ENCODE measurements at places on chromosomes 5 and 9. TPM values are rescaled to one million over a fixed set of nuclear protein-coding genes. Genes with fewer than 3 reads are reported as not detected.

DNA sequence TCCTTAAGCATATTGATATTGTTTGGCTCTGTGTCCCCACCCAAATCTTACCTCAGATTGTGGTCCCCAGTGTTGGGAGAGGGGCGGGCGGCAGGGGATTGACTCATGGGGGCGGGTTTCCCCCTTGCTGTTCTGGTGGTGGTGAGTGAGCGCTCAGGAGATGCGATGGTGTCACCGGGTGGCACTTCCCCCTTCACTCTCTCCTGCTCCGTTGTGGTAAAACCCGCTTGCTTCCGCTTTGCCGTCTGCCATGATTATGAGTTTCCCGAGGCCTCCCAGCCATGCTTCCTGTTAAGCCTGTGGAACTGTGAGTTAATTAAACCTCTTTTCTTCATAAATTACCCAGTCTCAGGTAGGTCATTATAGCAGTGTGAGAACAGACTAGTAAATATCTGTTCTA lies 229.1 kb downstream of the IRX2 start:
- no peak for DNase-seq

SHC3 gene
- not detected for total RNA-seq

IL7R gene
- total RNA-seq = 394 TPM

LHFPL2 gene
- 0.47 TPM for total RNA-seq

GRCh38 chr5:45355189-45355992 lies 340.8 kb downstream of the HCN1 start:
- DNase-seq = no peak

RETREG1 gene
- 31.0 TPM for total RNA-seq

DNA sequence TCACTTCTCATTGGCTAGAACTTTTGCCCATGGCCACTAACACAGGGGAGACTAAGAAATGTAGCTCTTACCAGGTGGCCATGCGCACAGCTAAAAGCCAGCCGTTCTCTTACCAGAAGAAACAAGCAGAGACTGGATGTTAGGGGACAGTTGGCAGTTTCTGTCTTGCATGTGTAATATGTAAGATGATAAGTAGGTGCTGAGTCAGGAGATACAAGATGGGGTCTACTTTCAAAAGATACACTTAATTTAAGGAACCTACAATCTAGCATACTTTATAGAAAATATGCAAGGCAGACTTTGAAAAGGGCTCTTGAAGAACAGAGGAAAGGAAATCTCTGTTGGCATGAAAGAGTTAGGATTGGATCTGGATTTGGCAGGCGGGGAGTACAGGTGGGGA lies 244.5 kb downstream of the ZSWIM6 start:
- DNase-seq = no peak

DNA sequence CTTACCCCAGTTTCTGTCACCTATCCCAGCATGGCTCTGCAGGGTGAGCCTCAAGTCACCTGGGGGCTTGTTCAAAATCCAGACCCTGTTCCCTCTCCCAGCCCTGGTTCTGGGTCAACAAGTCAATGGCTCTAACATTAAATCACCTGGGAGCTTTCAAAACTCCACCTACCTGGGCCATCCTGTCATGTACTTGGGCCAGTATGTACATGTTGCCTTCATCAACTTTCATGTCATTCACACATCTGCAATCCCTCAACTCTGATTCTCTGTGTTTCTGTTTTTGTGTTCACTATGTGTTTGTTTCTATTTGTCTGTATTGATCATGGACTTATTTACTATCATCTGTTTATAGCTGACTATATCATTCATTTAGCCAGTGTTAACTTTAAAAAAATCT lies 2.1 kb upstream of the SH3GLB2 start:
- DNase-seq = no peak

GZMA gene
- total RNA-seq = 22.6 TPM

DNA sequence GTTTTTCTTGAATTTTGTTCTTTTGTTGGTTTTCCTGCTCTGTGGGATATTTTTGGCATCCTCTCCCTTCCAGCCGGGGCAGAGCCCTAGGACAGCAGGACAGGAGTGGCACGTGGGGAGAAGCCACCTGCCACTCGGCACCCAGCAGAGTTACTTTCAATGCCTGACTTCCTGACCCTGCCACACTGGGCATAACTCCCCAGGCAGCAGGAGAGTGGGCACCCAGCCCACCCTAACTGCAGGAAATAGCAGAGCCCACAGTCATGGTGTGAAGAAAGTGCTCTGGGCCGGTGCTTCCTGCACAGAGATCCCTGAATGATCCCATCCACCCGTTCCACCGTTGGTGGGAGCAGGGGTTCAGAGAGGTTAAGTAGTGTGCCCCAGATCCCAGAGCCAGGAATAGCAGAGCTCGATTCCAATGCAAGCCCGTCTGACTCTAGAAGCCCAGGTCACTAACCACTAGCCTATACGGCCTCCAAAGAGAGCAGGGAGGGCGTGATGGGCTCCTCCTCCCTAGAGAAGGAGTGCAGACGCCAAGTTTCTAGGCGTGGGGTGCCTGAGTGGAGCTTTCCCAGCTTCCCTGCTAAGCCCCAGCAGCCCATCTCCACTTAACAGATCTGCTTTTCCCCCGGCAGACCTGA lies 8.1 kb upstream of the NUP214 start:
- no peak for DNase-seq

DNA sequence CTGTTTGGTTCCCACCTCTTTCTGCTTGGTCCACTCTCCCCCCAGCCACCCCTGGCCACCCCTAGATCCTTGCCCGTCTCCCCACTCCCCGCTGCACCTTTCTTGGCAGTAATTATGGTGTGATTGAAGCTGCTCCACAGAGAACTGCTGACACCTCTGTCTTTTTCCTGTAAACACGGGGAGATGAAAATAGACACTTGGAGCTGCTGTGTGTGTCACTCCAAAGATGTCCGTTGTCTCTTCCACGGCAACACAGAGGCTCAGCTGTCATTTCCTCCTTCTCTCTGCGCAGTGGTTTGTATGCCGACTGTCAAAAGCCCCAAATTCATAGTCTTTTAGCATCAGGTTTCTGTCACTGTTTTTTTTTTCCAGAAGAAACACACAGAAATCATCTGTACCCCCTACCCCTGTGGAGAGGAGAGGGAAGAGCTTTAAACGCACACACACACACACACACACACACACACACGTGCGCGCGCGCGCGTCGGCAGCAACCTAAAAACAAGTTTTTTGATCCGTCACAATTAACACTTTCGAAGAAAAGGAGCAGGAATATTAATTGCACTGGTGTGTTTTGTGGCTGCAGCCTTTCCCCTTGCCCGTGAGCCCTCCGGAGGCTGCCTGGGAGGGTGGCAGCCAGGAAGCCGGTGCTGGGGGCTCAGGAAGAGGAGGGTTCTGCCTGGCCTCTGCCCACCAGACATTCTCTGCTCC lies 39.8 kb downstream of the ASS1 start:
- no peak for DNase-seq

GRCh38 chr5:5331848-5332247 lies 90.6 kb upstream of the ICE1 start:
- DNase-seq = no peak

DNA sequence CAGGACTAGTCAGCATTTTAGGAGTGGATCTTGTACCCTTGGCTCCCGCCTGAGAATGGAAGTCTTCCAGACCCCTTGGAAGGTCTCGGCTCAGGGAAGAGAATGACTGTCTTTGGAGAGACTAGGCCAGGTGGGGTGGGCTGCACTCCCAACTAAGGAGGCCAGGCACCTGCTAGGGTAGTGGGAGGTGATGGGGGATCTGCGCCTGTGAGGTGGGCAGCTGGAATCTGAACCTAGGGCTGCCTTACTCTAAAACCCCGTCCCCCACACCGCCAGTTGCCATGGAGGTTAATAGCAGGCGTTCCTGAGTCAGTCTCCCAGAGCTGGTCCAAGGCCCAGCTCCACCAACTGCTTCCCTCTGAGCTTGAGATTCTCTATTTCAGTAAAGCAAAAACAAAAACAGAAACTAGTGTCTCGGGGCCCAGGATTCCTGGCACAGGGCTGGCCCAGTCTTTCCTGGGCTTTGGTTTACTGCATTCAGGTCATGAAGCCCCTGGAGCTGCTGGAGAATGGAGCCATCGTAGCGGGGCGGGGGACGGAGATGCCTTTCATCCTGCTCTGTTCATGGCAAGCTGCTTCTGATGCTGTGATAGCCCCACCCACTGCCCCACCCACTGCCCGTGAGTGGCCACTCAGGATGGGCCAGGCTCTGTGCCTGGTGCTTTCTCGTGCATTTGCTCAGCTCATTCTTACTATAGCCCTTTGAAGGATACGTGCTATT lies 57.5 kb downstream of the DAB2IP start:
- no peak for DNase-seq

GKAP1 gene
- 6.7 TPM for total RNA-seq

DNA sequence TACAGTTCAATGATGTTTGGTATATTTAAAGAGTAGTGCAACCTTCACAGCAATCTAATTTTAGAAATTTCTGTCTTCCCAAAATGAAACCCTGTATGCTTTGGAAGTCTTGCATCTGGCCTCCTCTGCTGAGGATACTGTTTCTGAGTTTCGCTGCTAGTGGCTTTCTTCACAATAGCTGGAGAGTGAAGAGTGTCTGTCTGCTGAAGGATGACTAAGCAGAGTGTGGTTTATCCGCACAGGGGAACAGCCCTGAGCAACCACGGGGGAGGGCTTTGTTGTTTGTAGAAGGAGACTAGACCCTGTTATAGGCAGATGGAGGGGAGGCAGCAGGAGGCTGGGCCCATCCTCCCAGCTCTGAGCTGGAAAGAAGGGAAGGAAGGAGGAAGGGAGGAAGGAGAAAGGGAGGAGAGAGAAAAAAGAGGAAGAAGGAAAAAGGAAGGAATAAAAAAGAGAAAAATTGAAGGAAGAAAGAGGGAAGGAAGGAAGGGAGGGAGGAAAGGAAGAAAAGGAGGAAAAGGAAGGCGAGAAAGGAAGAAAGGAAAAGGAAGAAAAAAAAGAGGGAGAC lies 10.5 kb upstream of the IRX2 start:
- no peak for DNase-seq

- no peak for DNase-seq
These were observed 28.8 kb downstream of the OR2K2 start for GRCh38 chr9:111301195-111301594.

- DNase-seq = no peak
These were observed 11.5 kb upstream of the CAAP1 start for GRCh38 chr9:26904070-26904469.

GRCh38 chr9:32011049-32011448 lies 373.4 kb upstream of the ACO1 start:
- no peak for DNase-seq

MARCOL gene
- total RNA-seq = not detected

DNA sequence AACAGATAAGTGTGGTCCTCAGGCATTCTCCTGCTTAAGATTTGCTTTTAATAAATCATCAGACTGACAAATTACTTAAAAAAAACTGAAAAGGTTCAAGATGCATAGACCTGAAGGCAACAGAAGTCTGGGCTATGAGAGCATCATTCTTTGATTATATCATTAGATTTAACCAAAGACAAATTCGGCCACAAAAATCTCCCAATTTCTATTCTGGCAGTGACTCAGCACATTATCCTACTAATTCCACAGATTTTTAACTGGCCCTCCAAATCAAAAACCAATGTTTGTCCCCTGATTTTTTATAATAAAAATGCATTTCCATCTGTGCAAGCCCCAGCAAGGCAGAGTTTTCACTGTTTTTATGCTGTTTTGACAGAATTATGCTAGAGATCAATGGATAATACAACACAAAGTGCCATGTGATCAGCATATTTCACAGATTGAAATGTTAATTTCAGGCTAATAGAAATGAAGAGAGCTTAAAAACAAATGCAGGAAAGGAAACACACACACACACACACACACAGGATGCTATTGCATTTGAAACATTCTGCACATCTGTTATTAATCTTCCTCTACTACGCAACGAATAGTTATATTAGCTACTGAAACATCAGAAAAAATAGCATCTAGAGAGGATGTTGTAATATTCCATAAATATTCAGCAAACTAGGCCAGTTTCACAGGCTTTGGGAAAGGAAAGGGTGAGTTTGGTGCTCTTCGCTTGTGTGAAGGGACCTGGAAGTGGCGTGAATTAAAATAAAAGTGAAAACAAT lies 177.6 kb upstream of the ST8SIA4 start:
- DNase-seq = no peak

IL17B gene
- total RNA-seq = not detected

DNA sequence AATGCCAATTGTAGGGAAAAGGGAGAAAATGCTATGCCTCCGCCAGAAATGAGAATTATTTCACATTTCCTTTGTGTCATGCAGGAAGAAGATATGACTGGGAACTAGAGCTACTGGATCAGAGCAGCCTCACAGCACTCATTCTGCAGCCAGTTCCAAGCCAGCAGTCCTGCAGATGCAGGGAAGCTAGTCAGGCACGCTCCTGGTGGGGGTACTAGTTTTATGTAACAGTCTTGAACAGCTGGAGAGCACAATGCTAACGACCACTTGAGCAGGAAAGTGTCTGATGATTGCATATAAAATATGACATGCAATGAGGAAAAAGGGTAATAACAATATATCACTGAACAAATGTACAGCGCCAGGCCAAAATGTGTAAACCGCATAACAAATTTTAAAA lies 21.7 kb downstream of the CDH10 start:
- DNase-seq = no peak

- DNase-seq = no peak
These were observed 100.5 kb downstream of the PALM2AKAP2 start for GRCh38 chr9:109880276-109881169.

DNA sequence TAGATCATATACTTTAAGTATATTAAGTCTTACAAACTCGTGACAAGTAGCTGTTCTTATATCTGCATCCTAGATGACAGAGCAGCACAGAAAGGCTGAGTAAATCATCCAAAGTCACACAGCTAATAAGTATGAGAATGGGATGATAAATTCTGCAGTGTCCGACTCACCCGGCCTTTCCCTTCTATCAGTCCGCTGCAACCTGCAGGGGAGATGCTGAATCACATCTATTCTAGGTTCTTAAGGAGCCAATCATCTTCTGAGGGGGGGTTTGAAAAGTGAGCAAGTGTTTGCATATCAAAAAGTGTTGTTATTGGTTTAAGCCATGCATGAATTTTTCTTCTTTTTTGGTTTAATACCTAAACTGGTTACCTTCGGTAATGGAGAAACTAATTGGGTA lies 38.9 kb downstream of the ADAMTS16 start:
- DNase-seq = no peak

SUSD3 gene
- total RNA-seq = 68.7 TPM

DNA sequence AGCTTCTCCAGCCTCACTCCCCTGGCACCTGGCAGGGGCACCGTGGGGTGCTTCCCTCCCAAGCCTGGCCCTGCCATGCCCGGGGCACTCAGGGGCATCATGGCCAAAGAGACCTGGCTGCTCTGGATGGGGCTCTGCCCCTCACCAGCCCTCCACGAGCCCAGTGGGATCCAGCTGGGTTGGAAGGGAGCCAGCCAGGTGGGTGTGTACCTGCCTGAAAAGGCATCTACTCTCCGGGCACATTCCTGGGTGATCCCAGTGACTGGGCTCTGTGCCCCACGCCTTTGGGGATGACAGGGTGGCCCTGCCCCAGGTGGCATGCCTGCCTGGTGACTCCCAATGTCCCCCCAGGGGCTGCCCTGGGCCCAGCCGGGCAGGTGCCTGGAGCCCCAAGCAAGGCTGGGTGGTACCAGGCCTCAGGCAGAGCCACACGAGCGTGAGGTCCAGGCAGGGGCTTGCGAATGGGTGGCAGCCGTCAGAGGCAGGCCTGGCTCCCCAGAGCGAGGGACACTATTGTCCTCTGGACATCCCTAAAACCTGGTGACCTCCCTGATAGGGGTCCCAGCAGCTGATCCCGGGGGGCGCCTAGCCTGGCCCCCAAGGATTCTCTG lies 777 bp downstream of the GPSM1 start:
- no peak for DNase-seq

GRCh38 chr5:170438581-170438980 lies 49.4 kb upstream of the KCNMB1 start:
- no peak for DNase-seq

DRD1 gene
- not detected for total RNA-seq

PSAT1 gene
- total RNA-seq = 2.7 TPM
